ENCODE measurements at places on chromosomes 5 and 9. TPM values are rescaled to one million over a fixed set of nuclear protein-coding genes. Genes with fewer than 3 reads are reported as not detected.

- DNase-seq, result no peak
These were observed 7.3 kb downstream of the IRX1 start for GRCh38 chr5:3602785-3603502.

DNA sequence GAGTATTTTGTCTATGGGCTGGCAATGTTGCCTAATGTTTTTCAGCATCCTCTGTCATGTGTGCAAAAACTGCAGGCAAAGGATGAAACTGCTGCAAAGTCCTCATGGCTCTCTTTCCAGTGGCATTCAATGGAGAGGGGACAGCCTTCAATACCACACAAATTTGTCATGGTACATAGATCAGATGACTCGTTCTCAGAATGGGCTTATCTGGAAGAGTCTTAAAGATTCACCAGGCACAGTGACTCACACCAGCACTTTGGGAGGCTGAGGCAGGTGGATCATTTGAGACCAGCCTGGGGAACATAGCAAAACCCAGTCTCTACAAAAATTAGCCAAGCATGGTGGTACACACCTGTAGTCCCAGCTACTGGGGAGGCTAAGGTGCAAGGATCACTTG lies 5.3 kb downstream of the CDKN2AIPNL start:
- no peak for DNase-seq

DNA sequence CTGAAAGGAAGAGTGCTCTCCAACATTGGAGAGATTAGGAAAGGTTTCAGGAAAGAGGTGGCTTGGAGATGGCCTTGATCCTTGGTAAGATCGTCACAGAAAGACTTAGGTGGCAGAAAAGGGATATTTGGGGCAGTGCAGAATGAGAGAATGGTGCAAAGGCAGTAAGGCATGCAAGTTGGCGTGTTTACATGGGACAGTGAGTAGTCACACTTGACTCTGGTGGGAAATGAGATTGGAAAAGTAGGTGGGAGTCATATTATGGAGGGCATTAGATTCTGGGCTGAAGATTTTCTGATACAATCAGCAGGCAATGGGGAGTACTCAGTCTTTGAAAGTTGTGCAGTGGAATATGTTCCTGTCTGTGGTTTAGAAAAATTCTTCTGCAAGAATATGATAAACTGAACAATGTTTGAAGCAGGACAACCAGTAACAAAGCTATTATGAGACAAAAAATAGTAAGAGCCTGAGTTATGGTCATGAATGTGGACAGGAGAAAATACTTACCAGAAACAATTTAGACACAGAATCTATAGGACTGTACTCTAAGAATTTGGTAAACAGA lies 76.2 kb upstream of the ANKRD55 start:
- DNase-seq, result no peak

- no peak for DNase-seq
These were observed 10.6 kb downstream of the ACSL6 start for GRCh38 chr5:132000677-132001453.

GRCh38 chr5:85760519-85760918 lies 857.2 kb upstream of the COX7C start:
- no peak for DNase-seq

DNA sequence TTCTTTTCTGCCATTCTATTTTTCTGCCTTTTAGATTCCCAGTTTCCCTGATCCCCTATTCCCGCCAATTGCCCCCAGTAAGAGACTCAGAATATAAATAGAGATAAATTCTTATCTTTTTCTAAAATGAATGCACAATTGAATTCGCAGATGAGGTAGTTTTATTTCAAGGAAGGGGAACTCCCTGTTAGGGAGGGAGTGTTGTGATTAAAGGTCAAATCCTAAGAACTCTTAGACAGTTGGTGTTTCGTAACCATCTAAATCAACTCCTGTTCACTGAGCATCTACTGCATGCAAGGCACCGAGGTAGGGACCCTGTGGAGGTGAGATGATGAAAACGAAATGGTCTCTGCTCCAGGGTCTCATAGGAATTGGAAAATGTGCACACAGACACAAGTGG lies 7.7 kb upstream of the MAP3K1 start:
- DNase-seq, result no peak

TMEM174 gene
- not detected for total RNA-seq

TNFSF15 gene
- not detected for total RNA-seq

CCNH gene
- total RNA-seq, result 163 TPM

FYB1 gene
- 0.02 TPM for total RNA-seq
